ENCODE measurements at places on chromosomes 13 and 19.

DNA sequence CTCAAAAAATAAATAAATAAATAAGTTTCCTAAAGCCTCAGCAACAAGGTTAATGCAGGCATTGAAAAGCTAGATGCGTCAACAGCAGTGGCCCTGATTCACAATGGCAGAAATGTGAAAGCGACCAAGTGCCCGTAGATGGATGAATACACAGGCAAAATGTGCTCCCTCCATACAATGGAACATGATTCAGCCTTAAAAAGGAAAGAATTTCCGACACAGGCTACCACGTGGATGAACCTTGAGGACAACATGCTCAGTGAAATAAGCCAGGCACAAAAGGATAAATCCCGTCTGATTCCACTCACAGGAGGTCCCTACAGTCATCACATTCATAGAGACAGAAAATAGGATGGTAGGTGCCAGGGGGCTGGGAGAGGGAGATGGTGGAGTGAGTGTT lies 31.7 kb downstream of the INSR start:
- DNase-seq = no peak

- DNase-seq = no peak
These were observed 48.7 kb upstream of the MYCBP2 start for GRCh38 chr13:77375560-77376108.

DNA sequence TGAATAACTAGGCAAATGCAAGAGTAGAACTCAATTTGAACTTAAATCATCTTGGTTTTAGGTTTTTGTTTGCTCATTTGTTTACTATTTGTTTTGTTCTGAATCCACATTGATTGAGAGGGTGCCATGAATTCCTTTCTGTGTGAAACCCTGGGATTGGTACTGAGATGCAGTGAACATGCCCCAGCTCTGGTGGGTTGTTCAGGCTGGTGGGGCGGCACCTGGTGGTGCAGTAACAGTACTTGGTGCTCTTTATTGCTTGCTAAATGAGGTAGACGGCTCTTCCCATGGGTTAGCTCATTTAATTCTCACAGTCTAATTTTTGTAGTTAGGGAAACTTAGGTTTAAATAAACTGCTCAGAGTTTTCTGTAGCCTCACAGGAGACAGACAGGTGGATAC lies 48.4 kb downstream of the WASF3 start:
- no peak for DNase-seq

GRCh38 chr19:6378041-6378440 lies 2.3 kb upstream of the PSPN start:
- no peak for DNase-seq

GRCh38 chr13:24159357-24159756 lies 1.2 kb upstream of the SPATA13 start:
- no peak for DNase-seq

DNA sequence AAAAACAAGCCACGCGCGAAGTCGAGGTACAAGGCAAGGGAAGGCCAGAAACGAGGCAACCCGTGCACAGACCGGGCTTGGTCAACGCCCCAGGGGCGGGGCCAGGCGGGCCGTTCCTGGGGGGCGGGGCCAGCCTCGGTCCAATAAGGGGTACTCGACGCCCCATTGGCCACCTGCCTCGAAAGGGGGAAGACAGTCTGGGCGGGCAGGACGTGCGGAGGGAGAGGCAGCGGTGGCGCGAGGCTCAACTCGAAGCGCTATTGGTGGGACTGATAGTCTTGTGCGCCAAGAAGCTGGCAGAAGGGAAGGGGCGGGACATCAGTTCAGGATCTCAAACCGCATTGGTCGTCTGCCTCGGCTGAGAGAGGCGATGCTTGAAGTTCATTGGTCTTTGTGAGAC lies at the start of gene LYPD4:
LYPD4 (minus strand) TSS at position 83 of the 400 bp plus-strand sequence. CDS start 5,398 bp downstream, outside the sequence.
- no peak for DNase-seq

GRCh38 chr13:103431856-103432255 lies 365.6 kb upstream of the SLC10A2 start:
- peak; percentile 14 for DNase-seq

DNA sequence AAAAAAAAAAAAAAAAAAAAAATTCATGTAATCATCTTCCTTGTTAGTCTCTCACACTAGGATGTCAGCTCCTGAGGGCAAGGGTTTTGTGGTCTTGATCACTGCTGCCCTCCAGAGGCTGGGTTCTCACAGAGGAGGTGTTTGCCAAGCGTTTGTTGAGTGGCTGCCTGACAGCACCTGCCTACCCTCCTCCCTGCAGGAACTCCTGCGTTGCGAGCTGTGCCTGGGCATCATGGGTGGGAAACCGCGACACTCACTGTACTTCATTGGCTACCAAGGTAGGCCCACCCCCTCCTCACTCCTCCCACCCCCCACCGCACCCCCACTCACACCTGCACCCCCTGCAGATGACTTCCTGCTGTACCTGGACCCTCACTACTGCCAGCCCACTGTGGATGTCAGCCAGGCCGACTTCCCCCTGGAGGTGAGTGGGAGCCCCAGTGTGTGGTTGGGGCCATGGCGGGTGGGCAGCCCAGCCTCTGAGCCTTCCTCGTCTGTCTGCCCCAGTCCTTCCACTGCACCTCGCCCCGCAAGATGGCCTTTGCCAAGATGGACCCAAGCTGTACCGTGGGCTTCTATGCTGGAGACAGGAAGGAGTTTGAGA lies 8.1 kb downstream of the ATG4D start:
- DNase-seq = no peak

GRCh38 chr13:76965759-76966421 lies 17.6 kb downstream of the ACOD1 start:
- DNase-seq = no peak

DNA sequence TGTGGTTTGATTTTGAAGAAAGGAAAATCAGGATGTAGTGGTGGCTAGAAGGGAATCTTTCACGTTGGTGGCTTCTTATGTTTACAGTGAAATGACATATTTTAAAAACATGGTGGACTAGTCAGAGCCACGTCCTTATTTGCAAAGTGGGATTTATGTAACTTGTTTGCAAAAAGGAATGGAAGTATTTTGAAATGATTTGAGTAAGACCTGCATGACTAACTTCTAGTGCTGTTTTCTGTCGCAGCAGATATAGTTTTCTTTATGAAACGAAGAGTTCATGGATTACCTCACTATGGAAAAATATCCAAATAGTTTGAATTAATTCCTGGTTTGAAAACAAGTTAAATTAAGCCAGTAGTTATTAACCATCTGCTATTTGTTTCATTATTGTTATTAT lies 476.5 kb downstream of the MYO16 start:
- DNase-seq = no peak

GRCh38 chr19:54480051-54480450 lies 7.0 kb upstream of the CDC42EP5 start:
- DNase-seq = no peak

DNA sequence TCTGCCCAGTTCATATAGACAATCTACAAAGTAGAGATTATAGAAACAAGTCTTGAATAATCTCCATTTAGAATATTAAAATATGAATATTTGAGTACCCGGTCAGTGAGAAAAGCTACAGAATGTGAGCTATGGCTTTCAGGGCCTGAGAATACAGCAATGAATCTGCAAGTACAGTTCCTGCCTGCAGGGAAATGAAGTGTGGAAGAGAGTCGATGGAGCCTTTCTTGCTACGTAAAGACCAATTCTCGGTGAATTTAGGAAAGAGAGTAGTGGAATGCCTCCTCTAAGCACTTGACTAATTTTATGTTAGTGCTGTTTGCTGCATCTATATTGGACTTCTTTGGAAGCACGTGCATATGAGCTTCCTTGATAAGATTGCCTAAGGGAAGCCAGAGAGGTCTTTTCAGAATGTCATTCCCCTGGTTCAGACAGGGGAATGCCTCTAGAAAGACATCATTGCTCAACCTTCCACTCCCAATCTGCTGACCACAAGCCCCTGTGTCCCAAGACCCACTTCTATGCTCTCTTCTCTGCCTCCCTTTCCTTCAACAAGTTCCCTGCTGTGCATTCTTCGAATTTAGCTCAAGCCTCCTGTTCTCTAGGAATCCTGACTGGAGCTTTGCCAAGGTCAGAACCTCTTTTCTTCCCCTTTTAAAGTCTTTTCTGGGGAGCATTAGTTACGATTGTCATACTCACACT lies 41.9 kb downstream of the GPC6 start:
- no peak for DNase-seq

- DNase-seq = no peak
These were observed 234.4 kb upstream of the RXFP2 start for GRCh38 chr13:31504918-31505317.

- DNase-seq = no peak
These were observed 41.7 kb downstream of the SIAH3 start for GRCh38 chr13:45809801-45810394.

- no peak for DNase-seq
These were observed 245.0 kb downstream of the TEX29 start for GRCh38 chr13:111565400-111565799.

- DNase-seq = no peak
These were observed 68.1 kb downstream of the CHST8 start for GRCh38 chr19:33689868-33690267.

DNA sequence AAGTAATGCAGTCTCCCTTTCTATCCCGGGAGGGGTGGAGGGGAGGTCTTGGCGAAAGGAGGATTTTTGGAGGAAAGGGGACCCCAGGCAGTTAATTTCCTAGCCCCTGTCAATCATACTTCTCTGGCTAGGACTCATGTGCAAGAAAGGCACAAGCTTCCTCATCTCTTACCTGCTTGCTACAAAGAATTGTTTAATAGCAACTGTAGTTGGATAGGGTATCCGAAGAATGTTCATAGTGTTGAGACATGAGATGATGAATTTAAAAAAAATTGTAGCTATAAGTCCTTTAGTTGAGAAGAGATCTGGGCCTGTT lies 525 bp downstream of the BORA start:
- DNase-seq = no peak

- DNase-seq = no peak
These were observed 51.5 kb downstream of the ATP7B start for GRCh38 chr13:51959773-51960172.

GRCh38 chr13:36915106-36915505 lies 4.9 kb downstream of the SMAD9 start:
- peak; percentile 35 for DNase-seq

Measured in COR-L47 (cell line).